Inflammatory macrophage treated with lipopolysaccharide for 4 hours (primary cell): ENCODE measurements at places on chromosomes 6 and 20.
A peak's percentile ranks its signal among the peaks of the same experiment; 100 is the strongest.

- no peak for DNase-seq
Measured at GRCh38 chr20:37915800-37916570, 13.1 kb downstream of the VSTM2L start.

- DNase-seq: no peak
Measured at GRCh38 chr6:110951986-110952794, 6.3 kb upstream of the GTF3C6 start.

DNA sequence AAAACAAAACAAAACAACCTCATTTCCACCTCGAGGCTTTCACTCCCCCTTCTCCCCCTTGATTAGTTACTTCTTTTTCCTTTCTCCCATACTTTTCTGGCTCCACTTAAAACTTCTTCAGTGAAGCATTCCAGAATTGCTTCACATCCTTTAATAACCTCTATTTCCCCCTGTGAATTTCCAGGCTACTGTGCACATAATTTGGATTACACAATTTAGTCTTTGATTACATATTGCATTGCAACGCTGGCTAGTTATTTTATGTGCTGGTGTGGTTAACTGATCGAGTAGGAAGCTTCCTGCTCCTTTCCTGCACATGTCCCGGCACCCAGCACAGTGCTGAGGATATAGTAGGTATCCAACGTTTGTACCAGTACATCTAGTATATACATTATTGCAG is 28.1 kb upstream of the EEF1E1 start:
- DNase-seq: peak; percentile 64

- peak; percentile 1 for DNase-seq
Measured at GRCh38 chr6:117143647-117144046, 121.7 kb upstream of the VGLL2 start.

GRCh38 chr6:3209114-3210023 is 18.1 kb downstream of the TUBB2B start:
- DNase-seq: peak; percentile 74

DNA sequence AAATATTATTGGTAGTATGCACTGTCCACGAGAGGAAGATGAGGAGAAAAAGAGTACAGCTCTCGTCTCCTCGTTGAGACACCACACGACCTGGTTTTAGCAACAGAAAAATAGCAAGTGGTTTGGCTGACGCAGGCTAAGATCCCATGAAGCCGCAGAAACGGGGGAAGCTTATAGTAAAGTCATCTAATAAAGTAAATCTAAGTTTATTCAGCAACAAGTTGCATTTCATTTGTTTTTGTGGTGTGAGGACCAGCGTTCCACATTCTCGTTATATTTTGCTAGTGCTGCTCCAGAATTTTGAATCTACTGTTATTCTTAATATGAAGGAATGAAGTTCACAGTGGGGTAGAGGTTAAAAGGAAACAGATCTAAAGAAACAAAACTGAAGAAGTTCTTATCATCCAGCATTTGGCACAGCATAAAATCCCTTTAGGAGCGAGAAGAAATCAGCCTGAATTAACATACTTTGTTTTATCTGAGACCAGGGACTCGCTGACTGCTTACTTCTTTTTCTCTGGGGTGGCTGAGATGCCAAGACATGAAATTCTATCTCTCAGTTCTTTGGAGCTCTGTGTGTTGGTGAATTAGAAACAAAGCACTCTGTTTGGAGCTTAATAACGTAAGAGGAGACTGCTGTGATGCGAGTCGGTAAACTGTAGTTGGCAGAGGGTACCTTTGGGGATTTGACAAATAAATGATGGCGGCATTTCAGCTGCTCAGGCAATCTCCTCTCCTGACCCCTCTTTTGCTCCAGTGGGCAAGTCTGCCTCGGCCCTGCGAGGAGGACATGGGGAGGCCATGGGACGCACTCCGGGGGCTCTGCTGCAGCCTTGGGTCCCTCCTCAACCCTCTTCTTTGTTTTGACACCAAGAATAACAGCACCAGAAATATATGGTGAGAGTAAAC is 24.9 kb upstream of the IRF4 start:
- no peak for DNase-seq

GRCh38 chr6:26241033-26241895 is 123.7 kb upstream of the BTN3A2 start:
- peak; percentile 65 for DNase-seq

DNA sequence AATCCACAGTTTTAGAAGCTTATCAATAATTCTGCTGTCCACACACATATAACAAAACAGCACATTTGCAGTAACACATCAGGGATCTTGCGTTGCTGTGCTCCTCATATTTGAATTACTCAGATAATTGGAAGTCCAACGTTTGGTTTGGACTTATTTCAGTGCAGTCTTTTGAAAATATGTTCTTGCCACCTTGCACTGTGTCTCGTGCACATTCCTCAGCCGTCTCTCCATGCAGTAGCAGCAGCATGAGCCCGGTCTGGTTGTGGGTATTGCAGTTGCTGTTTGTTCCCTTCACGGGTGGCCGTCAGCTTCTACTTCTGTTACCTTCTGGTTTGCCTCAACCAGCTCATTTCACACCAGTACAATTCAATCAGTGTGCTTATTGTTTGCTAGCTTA is 215.5 kb downstream of the SLC24A3 start:
- no peak for DNase-seq

- DNase-seq: no peak
Measured at GRCh38 chr6:106113256-106113959, 27.3 kb downstream of the PRDM1 start.

DNA sequence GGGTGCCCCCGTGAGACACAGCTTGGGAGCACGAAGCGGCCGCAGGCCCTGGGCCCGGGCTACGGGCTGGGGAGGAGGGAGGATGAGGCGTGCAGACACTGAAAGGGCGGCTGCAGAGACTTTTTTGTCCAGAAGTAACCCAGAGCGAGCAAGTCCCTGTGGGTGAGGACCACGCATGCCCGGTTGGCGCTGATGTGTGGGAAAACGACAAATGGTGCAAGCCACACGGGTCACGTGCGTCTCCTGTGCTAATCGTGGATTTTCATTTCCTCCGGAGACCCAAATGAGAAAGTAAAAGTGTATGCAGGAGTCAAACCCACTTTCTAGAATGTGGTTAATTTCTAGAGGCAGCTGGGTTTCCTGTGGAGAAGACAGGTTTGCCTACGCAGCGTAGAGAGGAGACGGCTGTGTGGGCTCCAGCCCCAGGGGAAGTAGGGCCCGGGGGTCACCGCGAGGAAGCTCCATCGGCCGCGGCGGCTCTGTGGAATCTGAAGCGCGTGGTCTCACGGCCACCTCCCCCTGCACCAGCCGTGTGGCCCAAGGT is 19.0 kb downstream of the DLL1 start:
- peak; percentile 97 for DNase-seq

GRCh38 chr20:11891776-11892545 is 25.7 kb upstream of the BTBD3 start:
- DNase-seq: peak; percentile 72

DNA sequence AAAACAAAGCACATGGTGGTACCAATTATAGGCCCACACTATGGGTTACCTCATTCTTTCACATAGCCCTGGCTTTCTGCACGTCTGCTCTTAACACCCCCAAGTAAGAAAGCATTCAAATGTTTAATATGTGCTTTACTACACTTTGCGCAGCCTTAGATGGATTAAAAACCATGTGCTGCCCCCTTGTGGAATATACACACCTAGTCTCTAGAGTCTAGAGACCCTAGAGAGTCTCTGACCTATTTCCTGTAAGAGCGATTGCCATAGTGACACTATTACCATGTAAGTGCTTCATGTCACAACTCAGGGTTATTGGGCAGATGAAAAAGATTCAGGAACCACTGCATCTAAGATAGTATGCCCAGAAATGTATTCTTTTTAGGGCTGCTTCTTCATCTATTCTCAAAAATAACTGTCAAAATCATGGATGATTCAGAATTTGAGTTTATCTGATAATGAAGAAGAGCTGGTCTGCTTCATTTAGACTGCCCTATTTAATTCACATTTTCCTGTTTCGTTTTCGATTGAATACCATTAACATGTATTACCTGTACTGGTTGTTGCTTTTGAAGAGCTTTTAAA is 186.3 kb downstream of the ADGB start:
- DNase-seq: peak; percentile 56

- DNase-seq: no peak
Measured at GRCh38 chr6:157230910-157231309, 92.4 kb downstream of the TMEM242 start.

GRCh38 chr6:135233686-135234491 is 52.8 kb downstream of the MYB start:
- DNase-seq: peak; percentile 27

GRCh38 chr6:15285682-15286294 is 39.9 kb downstream of the JARID2 start:
- no peak for DNase-seq

- no peak for DNase-seq
Measured at GRCh38 chr20:42857446-42857845, 332.3 kb downstream of the PTPRT start.

GRCh38 chr6:112839525-112839961 is 492.4 kb downstream of the RFPL4B start:
- DNase-seq: no peak

DNA sequence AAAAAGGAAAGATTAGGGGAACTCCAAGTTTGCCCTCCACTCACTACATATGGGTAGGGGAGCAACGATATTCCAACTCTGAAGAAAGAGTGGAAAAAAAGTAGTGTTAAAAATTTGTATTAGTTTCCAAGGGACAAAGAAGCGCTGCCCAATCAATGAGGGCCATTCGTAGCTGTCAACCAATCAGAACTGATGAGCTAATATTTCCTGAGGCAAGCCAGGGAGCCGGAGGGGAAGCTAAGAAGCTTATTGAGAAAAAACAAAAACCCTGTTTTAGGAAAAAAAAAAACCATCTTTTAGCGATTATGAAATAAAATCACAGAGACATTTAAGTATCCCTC is 59.5 kb downstream of the TRIM38 start:
- peak; percentile 89 for DNase-seq

DNA sequence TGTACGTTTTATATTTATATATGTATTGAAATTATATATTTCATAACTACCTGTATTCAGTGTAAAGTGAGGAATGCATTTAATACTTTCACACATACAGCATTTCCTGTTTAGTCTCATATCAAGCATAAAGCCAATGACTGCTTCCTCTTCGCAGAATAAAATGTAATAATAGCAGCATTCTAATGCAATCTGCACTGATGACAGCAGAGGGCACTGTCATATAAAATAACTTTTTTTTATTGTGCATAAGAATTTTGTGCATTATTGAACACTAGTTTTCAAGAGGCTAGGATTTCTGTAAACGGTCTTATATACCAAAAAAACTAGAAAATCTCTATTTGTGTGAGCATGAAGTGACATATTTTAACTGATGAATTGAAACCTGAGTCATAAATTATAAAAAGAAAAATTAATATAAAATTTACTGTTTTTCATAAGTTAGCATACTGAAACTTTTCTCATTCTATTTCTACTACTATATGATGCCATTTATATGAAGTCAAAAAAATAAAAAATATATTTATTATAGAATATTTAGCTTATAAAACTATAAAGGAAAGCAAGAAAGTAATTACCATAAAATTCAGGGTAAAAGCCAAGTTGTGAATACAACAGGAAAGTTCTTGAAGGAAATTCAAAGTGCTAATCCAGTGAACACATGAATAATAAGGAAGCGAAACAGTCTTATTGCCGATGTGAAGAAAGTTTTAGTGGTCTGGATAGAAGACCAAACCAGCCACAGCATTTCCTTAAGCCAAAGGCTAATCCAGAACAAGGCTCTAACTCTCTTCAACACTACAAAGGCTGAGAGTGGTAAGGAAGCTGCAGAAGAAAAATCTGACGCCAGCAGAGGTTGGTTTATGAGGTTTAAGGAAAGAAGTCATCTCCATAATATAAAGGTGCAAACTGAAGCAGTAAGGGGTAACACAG is 36.3 kb downstream of the RNF146 start:
- peak; percentile 80 for DNase-seq

GRCh38 chr20:8860011-8860495 is 208.8 kb upstream of the PLCB4 start:
- no peak for DNase-seq

- no peak for DNase-seq
Measured at GRCh38 chr6:12476484-12476883, 186.3 kb downstream of the EDN1 start.

DNA sequence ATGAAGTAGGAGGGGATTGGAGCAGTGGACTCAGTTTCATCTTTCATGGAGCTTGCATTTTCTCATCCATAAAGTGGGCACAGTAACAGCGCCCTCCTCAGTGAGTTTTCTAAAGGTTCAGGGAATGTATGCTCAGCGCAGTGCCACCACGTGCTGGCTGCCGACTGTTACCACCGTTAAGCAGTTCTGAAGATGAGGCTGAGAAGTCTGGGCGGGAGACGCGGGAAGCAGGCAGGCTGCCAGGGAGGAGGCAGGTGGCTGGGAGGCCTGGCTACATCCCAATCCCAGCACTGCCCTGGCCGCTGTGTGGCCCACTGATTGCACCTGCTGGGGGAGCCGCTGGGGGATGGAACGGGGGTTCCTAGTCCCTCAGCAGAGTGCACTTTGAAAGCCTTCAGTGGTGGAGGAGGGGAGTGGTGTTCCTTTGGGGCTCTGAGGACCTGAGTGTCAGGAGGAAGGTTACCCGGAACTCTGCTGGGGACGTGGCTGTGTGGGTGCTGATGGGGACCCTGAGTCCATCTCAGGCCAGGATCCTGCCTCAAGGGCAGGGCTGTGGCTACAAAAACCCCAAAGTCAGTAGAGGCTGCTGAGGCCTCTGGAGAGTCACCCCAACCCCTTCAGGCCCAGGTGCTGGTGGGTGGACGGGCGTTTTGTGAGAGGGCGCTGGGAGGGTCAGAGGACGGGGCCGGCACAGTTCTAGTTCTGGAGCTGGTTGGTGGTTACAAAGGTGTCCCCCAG is 28.0 kb upstream of the PHACTR3 start:
- no peak for DNase-seq

DNA sequence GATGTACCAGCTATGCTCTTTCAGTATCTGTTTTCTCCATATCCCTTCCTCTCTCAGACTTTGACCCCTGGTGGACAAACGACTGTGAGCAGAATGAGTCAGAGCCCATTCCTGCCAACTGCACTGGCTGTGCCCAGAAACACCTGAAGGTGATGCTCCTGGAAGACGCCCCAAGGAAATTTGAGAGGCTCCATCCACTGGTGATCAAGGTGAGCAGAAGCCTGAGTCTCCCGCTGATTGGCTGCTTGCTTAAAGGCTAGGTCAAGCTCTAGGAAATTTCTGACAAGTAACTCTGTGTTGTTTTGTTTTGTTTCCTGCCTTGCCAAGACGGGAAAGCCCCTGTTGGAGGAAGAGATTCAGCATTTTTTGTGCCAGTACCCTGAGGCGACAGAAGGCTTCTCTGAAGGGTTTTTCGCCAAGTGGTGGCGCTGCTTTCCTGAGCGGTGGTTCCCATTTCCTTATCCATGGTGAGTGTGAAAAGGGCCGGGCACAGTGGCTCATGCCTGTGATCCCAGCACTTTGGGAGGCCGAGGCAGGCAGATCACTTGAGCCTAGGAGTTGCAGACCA is 28.6 kb downstream of the C6orf89 start:
- peak; percentile 11 for DNase-seq

- DNase-seq: no peak
Measured at GRCh38 chr6:22372922-22373321, 76.1 kb upstream of the PRL start.

DNA sequence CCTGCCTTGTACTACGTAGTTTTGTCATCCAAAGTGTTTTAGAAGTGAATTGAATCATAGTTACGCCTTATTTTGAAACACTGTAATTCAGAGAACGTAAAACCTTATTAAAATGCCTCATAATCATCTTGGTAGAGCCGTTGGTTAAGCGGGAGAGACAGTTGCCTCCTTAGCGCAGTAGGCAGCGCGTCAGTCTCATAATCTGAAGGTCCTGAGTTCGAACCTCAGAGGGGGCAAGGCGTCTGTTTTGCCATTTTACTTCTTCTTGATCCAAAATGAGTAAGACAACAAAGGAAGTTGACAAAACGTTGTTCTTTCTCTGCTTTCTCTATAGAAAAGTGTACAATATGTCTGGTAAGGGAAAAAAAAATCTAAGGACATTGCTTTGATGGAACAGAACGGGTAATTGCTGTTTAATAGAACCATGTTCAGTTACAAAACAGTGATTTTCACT is 20.7 kb upstream of the TRIM27 start:
- DNase-seq: peak; percentile 85
